ENCODE measurements at places on chromosomes 2 and 18.

- H3K4me1 ChIP-seq: peaks cover 5% of the 10 kb centered on the region
- H3K36me3 ChIP-seq: no peaks in the 10 kb centered on the region
- DNase-seq: no peak
- H3K27me3 ChIP-seq: no peaks in the 10 kb centered on the region
- H3K4me3 ChIP-seq: no peak overlapping the region
Observed at GRCh38 chr2:88671786-88672427, 19.6 kb upstream of the RPIA start.

GRCh38 chr2:38600921-38601455 lies 1.7 kb downstream of the HNRNPLL start:
- H3K4me1 ChIP-seq: peaks cover 18% of the 10 kb centered on the region
- no peak for DNase-seq

GRCh38 chr2:3777966-3778365 lies 74.6 kb downstream of the DCDC2C start:
- H3K27ac ChIP-seq: no peak overlapping the region
- no peak overlapping the region for H3K4me3 ChIP-seq
- H3K4me1 ChIP-seq: no peaks in the 10 kb centered on the region
- H3K27me3 ChIP-seq: no peaks in the 10 kb centered on the region
- no peak for DNase-seq

- no peaks in the 10 kb centered on the region for H3K4me1 ChIP-seq
- H3K27me3 ChIP-seq: no peaks in the 10 kb centered on the region
- H3K27ac ChIP-seq: no peak overlapping the region
- no peaks in the 10 kb centered on the region for H3K36me3 ChIP-seq
- no peak for DNase-seq
Observed at GRCh38 chr18:3498698-3499471, 48.9 kb downstream of the TGIF1 start.

DNA sequence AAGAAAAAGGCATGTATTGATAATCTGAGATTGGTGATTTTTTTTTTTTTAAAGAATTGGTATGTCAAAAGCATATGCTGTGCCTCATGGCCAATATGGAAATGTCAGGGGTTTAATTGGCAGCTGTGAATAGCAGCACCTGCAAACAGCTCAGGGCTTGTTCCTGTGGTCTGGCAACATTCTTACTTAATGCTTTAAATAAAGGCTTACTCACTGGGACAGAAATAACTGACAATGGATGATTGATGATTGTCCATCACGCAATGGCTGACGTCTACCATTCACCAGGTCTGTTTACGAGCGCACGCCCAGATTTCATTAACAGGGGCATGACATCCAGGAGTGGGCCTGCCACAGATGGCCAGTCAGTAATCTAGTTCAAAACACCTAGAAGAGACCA lies 66.7 kb downstream of the ETAA1 start:
- DNase-seq: peak; percentile 82
- H3K36me3 ChIP-seq: no peaks in the 10 kb centered on the region
- no peak overlapping the region for H3K4me3 ChIP-seq
- H3K4me1 ChIP-seq: peaks cover 33% of the 10 kb centered on the region

- no peaks in the 10 kb centered on the region for H3K36me3 ChIP-seq
- no peaks in the 10 kb centered on the region for H3K4me1 ChIP-seq
- H3K4me3 ChIP-seq: no peak overlapping the region
- DNase-seq: no peak
Observed at GRCh38 chr2:78646533-78647364, 378.8 kb upstream of the REG3G start.

- H3K4me1 ChIP-seq: peaks cover 13% of the 10 kb centered on the region
- no peak overlapping the region for H3K4me3 ChIP-seq
- H3K27me3 ChIP-seq: no peaks in the 10 kb centered on the region
- no peak overlapping the region for H3K27ac ChIP-seq
Observed at GRCh38 chr2:235032466-235032865, 80.6 kb downstream of the SH3BP4 start.

- no peak overlapping the region for H3K27ac ChIP-seq
- DNase-seq: no peak
- no peaks in the 10 kb centered on the region for H3K27me3 ChIP-seq
- H3K4me3 ChIP-seq: no peak overlapping the region
Observed at GRCh38 chr2:97932975-97933662, 62.6 kb downstream of the TMEM131 start.

DNA sequence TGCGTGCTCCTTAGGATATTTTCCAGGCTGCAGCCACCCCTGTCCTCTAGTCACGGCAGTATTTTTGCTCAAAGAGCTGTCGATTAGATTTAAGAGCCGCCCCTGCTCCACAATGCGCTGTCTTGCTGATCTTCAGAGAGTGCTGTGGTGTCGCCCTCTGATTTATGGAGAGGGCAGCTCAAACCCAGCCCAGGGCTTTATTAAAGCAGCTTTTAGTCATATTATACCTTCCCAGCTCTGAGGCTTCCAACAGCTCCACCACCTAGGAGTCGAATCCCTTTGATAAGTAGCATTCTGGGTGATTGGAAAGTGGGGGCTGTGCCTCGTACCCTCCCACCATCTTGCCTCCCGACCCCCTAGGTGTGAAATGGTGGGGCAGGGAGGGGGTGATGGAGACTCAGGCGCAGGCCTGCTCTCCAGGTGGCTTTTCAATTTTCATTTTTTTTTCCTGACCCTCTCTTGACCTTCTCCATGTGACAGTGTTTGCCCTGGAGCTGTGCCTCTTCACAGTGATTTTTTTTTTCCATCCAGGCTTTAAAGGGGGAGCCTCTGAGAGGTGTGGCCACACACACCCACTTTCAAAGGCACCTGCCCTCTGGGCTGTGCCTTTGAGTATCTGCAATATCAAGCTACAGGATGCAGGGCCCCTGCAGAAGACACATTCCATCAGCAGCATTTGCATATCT lies 53.1 kb upstream of the NRP2 start:
- H3K27me3 ChIP-seq: no peaks in the 10 kb centered on the region
- no peak overlapping the region for H3K4me3 ChIP-seq
- no peaks in the 10 kb centered on the region for H3K4me1 ChIP-seq
- H3K36me3 ChIP-seq: no peaks in the 10 kb centered on the region

DNA sequence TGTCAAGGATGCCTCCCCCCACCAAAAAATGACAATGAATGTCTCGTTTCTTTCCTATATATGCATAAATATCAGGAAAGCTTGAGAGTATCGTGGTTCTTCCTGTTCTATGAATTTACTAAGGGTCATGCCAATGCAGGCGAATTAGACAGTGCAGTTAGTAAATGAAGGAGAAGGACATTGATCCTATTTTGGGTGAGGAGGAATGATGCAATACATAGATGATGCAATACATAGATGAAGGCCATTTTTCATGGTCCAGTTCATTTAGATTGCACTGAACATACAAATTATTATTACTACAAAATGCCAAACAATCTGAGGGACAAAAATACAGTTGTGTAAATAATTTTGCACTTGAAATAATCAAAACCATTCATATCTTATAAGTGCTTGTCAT lies 1265.0 kb downstream of the LRP1B start:
- no peak for DNase-seq
- no peaks in the 10 kb centered on the region for H3K27me3 ChIP-seq
- H3K27ac ChIP-seq: no peak overlapping the region
- H3K36me3 ChIP-seq: no peaks in the 10 kb centered on the region
- no peak overlapping the region for H3K4me3 ChIP-seq
- H3K4me1 ChIP-seq: no peaks in the 10 kb centered on the region

GRCh38 chr2:111900859-111901258 lies 2.5 kb downstream of the MERTK start:
- H3K27me3 ChIP-seq: peaks cover 28% of the 10 kb centered on the region
- DNase-seq: no peak
- no peak overlapping the region for H3K27ac ChIP-seq
- peaks cover 6% of the 10 kb centered on the region for H3K4me1 ChIP-seq
- no peak overlapping the region for H3K4me3 ChIP-seq
- H3K36me3 ChIP-seq: no peaks in the 10 kb centered on the region

DNA sequence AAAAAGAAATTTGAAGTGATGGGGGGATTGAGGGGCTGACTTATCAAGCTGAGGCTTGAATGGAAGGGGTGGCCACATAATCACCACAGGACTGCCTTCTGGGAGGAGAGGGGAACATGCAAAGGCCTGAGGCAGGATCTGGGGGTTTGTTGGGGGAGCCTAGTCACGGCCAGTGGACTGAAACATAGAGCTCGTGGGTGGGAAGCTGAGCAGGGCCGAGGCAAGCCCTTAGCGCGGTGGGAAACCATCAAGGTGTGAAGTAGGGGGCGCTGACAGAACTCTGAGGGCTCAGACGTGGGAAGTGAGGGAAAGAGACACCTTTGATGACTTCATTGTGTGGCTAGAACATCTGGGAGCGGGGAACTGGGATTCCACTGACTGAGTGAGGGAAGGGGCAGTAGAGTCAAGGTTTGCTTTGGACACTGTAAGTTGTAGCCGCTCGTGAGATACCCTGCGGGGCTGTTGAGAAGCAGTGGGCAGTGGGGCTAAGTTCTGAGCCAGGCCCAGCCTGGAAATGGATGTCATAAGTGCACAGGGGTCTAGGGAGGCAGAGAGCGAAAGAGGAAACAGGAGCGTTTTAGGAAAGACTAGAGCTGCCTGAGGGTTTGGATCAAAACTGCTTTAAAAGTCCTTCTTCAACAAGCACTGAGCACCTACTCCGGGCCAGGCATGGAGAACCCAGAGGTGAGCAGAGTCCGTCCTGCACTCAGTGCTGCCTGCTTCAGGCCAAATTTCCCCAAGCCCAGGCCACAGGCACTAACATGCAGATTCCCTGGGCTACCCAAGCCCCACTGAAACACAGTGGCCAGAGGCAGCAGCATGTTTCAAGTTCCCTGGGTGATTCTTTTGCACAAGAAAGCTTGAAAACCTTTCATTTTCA lies 686 bp upstream of the SNORC start:
- no peak overlapping the region for H3K4me3 ChIP-seq
- no peaks in the 10 kb centered on the region for H3K27me3 ChIP-seq
- DNase-seq: no peak
- H3K4me1 ChIP-seq: no peaks in the 10 kb centered on the region

DNA sequence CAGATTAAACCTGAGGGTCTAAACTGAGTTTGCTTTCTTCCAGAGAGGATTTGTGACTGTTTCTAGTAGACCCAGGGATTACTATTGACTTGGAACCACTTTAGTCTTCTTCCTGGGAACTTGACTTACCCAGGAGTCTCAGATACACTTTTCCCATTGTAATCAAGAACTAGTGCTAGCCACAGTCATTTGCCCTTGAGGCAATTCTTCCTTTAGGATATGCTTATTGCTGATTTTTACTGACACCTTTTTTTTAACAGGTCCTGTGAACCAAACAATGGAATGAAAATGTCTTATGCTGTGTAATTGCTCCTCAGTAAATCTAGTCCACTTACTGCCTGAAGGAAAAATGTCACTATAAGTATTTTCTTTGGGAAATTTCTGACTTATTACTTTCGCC lies 78.3 kb downstream of the TAF4B start:
- no peaks in the 10 kb centered on the region for H3K27me3 ChIP-seq
- no peaks in the 10 kb centered on the region for H3K36me3 ChIP-seq
- no peak for DNase-seq
- no peak overlapping the region for H3K27ac ChIP-seq

- H3K4me3 ChIP-seq: no peak overlapping the region
- DNase-seq: no peak
- H3K4me1 ChIP-seq: peaks cover 34% of the 10 kb centered on the region
- H3K27me3 ChIP-seq: no peaks in the 10 kb centered on the region
Observed at GRCh38 chr2:71880846-71881610, 266.6 kb downstream of the CYP26B1 start.

DNA sequence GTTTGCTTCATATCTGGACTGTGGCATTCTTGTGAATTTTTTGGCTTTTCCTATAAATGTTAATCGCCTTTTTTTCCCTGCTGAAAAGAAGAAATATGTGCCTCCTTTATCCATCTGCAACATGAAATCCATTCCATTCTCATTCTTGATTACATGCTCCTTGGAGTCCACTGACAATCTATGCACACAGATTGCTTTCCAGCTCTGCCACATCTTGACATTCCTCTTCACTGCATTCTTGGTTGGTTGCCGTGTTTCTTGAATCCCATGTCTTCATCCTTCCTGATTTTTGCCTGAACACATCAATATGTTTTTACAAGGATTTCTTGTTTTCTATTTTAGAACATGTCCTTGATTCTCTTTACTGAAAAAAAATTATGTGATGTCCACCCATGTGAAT lies 26.7 kb upstream of the BIRC6 start:
- H3K27ac ChIP-seq: no peak overlapping the region
- no peaks in the 10 kb centered on the region for H3K4me1 ChIP-seq
- no peak for DNase-seq
- H3K27me3 ChIP-seq: no peaks in the 10 kb centered on the region

DNA sequence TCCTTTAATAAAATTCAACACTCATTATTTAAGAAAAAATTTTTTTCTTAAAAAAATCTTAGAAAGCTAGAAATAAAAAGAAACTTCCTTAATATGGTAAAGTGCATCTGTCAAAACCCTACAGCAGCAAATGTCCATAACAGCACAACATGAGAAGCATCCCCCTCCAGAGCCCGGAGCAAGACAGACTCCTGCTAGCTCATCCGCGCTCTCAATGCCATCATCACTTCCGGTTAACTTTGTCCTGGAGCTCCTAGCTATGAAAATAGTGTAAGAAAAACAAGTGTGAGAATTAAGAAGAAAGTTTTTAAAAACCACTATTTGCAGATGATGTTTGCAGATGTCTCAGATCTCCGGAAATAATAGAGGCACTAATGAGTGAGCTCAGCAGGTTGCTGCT lies 103.1 kb downstream of the TEX51 start:
- no peaks in the 10 kb centered on the region for H3K36me3 ChIP-seq
- H3K4me1 ChIP-seq: no peaks in the 10 kb centered on the region
- DNase-seq: no peak
- no peaks in the 10 kb centered on the region for H3K27me3 ChIP-seq
- no peak overlapping the region for H3K4me3 ChIP-seq

GRCh38 chr2:6946722-6947121 lies 29.5 kb downstream of the RNF144A start:
- H3K36me3 ChIP-seq: no peaks in the 10 kb centered on the region
- H3K27me3 ChIP-seq: no peaks in the 10 kb centered on the region
- H3K27ac ChIP-seq: no peak overlapping the region
- H3K4me1 ChIP-seq: peaks cover 12% of the 10 kb centered on the region
- no peak for DNase-seq

DNA sequence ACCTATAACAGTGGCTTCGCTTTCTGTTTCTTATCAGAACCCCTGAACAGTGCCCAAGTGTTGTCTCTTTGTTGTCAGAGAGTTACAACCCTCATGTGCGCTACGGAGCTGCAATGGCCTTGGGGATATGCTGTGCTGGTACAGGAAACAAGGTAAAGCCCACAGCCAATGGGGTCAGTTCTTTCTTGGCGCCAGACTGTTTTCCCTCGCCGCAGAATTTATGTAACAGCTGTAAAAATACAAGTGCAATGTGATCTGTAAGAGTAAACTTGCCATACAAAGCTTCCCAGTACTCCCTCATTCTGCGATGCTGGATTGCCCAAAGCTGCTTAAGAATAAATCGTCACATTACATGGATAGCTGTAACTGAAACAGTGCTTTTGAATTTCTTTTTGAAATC lies 13.9 kb upstream of the HTR2B start:
- H3K27ac ChIP-seq: no peak overlapping the region
- no peak for DNase-seq
- no peak overlapping the region for H3K4me3 ChIP-seq
- no peaks in the 10 kb centered on the region for H3K4me1 ChIP-seq

All from RWPE2 (cell line).